ENCODE measurements at places on chromosomes 16 and 17.
A peak's percentile ranks its signal among the peaks of the same experiment; 100 is the strongest.

- no peak for DNase-seq
Observed at GRCh38 chr16:273547-274421, 2.0 kb downstream of the RGS11 start.

- peak; percentile 47 for DNase-seq
Observed at GRCh38 chr17:40450175-40450574, 6.9 kb downstream of the IGFBP4 start.

DNA sequence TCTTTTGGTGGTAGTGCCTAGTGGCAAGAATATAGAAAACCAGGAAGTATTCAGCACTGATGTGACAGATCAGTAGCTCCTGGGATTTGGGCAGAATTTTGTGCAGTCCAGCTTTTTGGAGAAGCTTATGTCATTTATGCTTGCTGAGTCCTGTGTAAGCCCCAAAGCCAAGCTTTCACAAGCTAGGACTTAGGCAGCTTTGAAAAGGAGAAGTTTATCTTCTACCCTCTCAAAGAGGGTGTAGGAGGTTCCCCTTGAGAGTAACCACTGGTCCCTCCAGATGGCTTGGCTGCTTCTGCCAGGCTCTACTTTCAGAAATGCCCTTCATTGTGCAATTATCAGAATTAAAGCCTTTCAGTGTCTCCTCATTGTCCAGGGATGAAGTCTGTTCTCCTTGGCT is 78.8 kb downstream of the CES1 start:
- no peak for DNase-seq

- DNase-seq = peak; percentile 80
Observed at GRCh38 chr17:40607641-40608040, 40.0 kb downstream of the SMARCE1 start.

DNA sequence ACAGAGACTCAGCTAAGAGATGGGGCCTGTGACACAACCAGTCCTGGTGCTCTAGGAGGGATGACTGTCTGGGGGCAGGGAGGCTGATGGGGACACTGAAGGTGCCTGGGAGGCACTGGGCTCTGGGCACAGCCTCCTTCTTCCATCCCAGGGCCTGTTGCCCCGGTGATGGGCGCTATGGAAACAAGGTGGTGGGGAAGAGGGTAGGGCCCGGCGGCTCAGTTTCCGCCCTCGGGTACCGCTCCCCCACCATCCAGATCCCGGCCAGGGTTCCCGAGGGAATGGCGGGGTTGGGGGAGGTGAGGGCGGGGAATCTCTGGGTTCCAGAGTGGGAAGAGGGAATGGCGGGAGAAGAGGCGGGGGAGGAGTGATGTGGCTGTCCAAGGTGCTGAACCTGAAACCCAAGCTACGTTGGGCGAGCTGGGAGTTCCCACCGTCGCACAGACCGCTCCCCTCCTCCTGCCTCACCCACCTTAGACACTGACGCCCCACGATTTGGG is 981 bp downstream of the KCNH4 start:
- peak; percentile 35 for DNase-seq

GRCh38 chr17:1030684-1031532 is 34.0 kb downstream of the TIMM22 start:
- no peak for DNase-seq

DNA sequence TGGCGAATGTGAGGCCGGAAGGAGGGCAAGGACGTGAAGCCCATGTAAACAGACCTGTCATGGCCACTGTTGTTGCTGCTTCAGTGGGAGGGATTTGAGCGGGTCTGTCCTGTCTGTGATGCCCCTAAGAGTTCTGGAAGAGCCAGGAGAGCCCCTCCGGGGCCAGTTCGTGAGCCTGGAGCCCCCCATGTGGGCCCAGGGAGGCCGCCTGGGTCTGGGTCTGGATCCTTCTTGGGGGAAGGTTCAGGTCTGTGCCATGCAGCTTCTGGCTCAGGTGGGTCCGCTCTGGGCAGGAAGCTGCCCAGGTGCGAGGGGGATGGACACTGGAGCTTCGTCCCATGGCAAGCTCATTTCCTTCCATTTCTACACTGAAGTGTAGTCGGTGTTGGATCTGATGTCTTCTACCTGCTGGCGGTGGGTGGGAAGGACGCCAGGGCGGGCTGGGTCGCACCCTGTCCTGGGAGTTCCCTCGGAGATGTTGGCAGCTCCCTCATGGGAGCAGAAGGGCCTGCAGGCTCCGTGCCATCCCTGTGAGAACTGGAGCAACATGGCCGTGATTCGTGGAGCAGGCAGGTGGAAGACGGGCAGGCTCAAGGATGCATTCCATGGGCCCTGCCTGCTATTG is 11.2 kb upstream of the WFIKKN1 start:
- no peak for DNase-seq

- no peak for DNase-seq
Observed at GRCh38 chr17:17254036-17254435, 17.1 kb upstream of the FLCN start.

DNA sequence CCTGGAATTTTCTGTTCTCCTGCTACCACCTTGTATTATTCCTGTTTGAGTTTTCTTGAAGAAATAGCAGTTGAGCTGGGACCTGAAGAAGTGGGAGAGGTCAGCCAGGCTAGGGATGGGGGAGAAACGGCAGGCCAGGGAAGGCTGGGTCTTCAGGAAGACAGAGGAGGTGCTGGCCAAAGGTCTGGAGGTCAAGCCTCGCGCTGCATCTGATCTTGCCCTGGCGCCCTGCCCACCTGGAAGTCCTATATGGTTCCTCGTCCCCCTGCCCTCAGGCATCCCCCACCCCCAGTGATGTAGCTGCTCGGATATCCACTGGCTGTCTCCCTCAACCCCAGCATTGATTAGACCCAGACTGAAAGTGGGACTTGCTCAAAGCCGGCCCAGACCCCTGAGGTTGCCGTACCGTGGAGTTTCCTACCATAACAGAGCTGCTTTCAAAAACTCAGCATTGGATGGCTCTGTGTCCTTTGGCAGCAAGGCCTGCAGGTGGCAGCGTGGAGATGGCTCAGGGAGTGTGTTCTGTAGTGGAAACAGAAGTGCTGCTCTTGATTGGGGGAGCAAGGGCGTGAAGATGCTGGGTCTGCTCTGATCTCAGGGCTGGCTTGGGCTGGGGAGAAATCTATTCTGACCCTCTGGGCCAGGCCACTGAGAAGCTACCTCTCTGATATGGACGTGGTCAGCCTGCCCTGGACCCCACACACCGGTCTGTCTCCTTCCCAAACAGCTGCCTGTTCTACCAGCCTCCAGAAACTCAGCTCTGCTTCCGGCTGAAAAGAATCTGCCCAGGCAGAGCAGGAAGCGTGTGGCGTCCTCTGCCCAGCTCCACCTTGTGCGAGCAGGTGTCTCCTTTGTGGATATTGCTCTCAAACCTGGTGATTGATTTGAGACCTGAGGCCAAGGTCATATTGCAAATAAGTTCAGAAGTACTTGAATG is 107.0 kb upstream of the CACNG5 start:
- peak; percentile 14 for DNase-seq

DNA sequence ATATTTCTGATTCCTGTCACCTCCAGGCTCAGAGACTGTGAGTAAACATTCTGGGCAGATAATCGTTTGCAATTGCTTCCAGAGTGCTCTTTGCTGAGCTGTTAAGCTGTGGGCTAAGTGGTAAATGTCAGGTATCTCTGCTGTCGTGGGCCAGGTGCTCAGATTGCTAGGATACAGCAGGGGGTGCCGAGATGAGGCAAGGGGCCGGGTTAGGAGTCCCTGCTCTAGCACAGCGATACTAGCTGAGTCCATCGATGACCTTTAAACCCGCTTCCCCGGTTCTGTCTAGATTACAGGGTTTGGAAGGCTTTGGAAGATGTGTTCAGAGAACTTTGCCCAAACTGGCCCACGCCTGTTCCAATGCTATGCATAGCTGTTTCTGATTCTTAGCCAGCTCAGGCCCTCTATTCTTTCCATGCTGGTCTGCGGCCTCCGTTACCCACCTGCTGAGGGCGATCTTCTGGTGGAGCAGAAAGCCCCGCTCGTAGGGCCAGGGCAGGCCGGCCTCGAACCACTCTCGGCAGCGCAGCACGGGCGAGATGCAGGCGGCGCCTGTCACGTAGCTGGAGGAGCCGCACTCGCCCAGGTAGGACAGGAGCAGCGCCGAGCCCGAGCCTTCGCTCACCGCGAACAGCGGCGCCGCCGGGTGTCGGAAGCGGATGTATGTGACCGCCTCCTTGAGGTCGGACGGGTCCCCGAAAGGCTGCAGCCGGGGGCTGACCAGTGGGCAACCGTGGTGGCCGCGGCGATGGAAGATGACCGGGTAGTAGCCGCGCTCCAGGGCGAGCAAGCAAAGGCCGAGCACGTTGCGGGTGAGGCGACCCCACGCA is 979 bp downstream of the ABHD15 start:
- DNase-seq = peak; percentile 64

DNA sequence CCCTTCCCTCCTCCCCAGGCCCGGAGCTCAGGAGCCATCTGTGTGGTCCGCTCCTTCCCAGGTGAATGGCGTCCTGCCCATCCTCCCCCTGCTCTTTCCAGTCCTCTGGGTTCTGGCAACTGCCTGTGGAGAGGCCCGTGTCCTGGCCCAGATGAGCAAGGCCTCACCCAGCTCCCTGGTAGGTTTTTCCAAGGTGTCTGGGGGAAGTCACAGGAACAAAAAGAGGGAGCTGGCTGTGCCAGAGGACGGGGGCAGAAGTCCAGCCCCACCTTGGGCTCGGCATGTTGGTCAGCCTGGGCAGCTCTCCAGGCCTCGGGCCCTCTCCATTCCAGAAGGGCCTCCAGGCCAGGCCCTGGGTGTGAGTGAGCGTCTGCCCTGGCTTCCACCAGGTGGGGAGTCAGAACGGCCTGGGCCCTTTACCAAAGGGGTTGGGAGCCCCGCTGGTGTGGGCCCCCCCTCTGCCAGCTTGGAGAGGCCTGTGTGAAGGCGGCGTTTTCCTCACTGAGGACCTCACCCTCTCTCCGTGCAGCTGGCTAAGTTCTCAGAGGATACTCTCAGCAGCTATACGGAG is 25.1 kb downstream of the CASKIN2 start:
- no peak for DNase-seq

GRCh38 chr16:24077966-24078365 is 178.2 kb upstream of the CACNG3 start:
- no peak for DNase-seq

GRCh38 chr17:37358098-37358829 is 17.5 kb upstream of the C17orf78 start:
- peak; percentile 15 for DNase-seq

DNA sequence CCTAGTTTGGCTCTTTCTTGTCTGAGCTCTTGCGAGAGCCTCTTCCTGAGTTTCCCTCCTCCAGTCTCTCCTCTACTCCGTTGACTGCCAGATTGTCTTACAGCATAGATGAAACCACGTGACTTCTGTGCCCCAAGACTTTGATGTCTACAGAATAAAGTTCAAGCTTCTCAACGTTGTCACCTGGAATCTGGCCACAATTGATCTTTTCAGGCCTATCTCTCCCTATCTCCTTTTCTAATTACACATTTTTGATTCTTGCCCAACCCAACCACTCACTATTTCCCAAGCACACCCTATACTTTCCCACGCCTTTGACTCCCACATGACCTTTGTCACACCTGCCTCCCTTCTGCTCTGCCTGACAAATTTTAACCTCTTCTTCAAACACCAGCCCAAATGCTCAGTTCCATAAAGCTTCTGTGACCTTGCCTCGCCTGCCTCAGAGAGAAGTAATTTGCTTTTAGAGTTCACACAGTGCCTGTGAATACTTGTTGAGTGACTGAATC is 52.4 kb upstream of the PMFBP1 start:
- no peak for DNase-seq

GRCh38 chr17:80761110-80761871 is 216.7 kb downstream of the RPTOR start:
- peak; percentile 67 for DNase-seq

DNA sequence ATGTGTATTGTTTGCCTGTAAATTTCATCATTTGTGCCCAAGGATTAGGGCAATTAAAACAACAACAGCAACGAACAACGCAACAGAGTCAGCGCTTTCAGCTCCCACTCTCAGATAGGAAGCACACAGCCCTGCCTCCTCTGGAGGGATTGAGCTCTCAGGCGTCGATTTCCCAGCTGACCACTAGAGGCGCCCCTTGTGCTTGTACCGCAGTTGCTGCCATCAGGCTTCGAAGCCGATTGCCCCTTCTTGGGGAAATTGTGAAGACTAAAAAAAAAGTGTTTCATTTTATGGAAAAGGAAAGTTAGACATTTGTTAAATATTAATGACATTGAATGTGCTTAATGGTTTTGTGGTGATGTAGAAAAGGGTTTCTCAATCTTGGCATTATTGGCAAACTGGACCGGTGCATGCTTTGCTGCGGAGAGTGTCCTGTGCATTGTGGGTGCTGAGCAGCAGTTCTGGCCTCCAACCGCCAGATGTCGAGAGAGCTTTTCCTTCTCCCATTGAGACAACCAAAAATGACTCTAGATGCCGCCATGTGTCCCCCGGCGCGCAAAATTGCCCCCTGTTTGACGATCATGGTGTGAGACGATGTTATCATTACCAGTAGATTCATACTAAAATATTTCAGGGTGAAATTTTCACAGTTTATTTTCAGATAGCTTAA is 650.4 kb upstream of the RBFOX1 start:
- no peak for DNase-seq

- no peak for DNase-seq
Observed at GRCh38 chr16:4198816-4199215, 43.1 kb downstream of the SRL start.

DNA sequence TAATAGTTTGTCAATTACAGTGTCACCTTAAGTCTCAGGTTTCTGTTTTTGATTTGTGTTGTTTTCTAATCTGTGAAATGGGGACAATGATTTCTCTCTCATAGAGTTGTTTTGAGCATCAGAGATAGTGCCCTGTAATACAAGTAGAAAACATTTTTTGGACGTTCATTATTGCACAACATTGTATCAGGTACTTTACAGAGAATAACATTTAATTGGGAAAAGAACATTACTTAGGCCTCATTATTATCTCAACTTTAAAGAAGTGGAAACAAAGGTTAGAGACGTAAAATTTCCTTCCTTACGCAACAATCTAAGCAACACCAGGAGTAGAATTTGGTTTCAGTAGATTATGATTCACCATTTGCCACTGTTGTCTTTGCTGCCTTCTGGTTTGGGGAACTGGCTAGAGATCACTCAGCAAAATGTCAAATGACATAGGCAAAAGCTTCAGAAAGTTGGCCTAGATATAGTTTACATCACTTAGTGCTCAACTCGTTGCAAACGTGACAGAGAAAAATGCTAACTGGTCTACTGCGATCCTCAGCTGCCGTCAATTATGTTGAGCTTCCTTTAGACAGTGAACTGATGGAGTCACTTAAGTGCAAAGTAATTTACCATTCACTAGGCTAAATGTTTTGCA is 1026.8 kb downstream of the CDH11 start:
- no peak for DNase-seq

DNA sequence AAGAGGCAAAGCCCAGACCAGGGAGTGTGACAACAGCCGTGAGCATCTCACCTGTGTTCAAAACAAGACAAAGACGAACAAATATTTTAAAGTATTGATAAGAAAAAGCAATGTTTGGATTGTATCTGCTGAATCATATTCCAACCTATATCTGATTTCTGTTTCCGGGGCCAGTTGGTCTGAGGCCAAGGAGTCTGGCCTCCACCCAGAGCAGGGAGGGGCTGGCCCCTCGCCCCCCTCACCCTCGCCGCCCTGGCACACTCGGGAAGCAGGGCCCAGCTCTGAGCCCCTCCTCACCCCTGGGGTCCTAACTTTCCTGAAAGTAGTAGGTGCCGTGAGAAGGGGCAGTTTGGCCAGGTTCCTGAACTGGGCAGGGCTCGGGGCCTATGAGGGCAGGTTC is 48.0 kb downstream of the ACTG1 start:
- DNase-seq = no peak

- no peak for DNase-seq
Observed at GRCh38 chr17:50423553-50424159, 2.4 kb upstream of the ACSF2 start.

GRCh38 chr17:31515267-31515666 is 123.8 kb downstream of the RAB11FIP4 start:
- no peak for DNase-seq

- no peak for DNase-seq
Observed at GRCh38 chr17:60439501-60439900, 17.2 kb downstream of the CHCT1 start.

GRCh38 chr16:55100100-55100499 is 169.4 kb downstream of the IRX5 start:
- no peak for DNase-seq
